ENCODE measurements at places on chromosomes 13 and 19. TPM values are rescaled to one million over a fixed set of nuclear protein-coding genes. Genes with fewer than 3 reads are reported as not detected.

The MAP2K2 gene
- total RNA-seq: 124 TPM

The SIGLEC6 gene
- not detected for total RNA-seq

The FFAR3 gene
- total RNA-seq: not detected

The EXOSC5 gene
- 5.2 TPM for total RNA-seq

DNA sequence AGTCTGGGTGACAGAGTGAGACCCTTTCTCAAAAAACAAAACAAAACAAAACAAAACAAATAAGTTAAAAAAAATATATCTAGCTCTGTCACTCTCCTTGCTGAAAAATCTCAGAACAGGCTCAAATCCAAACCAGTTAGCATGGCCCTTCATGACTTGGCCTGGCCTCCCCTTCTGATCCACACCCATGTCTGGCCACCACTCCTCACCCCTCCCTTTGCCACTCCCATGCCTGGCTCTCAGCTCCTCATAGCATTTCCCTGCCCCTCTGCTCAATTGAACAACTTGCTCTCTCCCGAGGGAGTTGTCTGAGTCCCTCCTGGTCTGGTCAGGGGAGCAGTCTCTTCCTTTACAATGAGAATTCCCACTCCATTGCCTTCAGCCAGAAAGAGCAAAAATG lies 4.0 kb upstream of the GSX1 start:
- no peak for DNase-seq

- DNase-seq: peak; percentile 79
Measured at GRCh38 chr19:45670670-45671453, 2.8 kb downstream of the GIPR start.

DNA sequence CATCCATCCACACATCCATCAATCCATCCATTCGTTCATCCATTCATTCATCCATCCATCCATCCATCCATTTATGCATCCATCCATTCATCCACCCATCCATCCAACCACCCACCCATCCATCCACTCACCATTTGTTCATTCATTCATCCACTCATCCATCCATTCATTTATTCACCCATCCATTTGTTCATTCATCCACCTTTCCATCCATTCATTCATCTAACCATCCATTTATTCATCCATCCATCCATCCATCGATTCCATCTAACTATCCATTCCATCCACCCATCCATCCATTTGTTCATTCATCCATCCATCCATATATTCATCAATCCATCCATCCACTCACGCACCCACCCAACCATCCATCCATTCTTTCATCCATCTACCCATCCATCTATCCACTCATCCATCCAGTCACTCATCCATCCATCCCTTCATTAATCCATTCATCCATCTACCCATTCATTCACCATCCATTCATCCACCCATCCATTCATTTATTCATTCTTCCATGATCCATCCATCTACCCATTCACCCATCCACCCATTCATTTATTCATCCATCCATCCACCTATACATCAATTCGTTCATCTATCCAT lies 225.0 kb downstream of the TUBA3C start:
- no peak for DNase-seq

DNA sequence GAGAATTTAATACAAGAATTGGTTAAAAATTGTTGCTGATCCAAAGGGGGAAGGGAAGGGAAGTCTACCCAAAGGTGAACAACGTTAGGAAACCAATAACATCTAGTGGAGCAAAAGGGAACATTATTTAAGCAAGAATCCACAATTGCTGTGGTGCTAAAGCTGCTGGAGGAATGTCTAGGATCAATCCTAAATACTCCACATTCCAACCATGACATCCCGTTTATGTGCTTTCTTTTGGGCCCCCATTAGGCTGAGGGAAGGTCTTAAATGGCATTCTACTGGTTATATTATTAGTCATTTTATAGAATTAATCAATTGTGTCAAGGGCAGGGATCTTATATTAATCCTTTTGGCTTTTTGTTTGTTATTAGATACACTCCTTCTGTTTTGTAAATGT lies 39.9 kb upstream of the VWA8 start:
- no peak for DNase-seq

- DNase-seq: peak; percentile 74
Measured at GRCh38 chr19:14536926-14537692, 7.7 kb downstream of the TECR start.

DNA sequence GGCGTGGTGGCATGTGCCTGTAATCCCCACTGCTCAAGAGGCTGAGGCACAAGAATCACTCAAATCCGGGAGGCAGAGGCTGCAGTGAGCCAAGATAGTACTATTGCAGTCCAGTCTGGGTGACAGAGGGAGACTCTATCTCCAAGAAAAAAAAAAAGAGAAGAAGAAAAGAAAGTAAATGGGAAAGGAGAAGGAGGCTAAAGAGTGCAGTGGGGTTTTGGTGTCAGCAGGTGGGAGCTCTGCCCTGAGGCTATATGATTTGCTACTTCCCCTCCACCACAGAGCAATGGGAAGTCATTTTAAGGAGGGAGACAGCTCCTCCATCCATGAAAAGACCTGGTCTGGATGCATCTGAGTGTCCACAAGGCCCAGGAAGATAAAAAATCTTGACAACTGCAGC lies 23.1 kb downstream of the UNC13A start:
- DNase-seq: no peak

DNA sequence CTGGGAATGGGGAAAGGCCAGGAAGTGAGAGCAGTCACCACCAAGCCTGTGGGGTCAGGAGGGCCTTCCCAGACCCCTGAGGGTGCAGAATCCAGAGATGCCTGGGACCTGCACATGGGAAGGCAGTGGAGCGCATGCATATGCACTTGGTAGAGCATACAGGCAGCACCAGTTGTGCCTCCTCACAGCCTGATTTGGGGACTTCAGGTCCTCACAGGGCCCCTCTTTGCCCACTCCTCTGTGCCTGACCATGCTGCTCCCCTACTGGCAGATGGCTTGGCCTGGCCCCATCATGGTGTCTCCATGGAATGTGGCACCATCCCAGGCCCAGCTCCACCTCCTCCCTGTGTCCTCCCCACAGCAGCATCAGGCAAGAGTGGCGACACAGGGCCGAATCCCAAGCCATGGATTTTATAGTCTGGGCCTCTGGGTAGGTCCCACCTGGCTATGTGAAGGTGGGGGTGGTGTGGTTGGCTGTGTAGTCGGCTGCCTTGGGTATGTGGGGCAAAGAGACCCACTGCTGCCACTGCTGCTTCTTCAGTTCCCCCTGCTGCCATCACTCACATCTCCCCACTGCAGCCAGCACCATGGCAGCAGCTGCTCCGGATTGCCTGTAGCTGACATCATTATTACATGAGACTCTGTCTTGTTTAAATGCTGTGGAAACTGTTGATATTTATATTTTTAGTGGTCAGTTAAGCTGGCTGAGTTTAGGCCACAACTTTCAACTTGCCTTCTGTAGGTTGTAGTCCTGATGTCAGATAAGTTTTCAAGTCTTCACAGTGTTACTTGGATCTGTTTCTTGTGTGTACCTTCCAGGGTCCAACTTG lies 247.0 kb downstream of the GPC6 start:
- no peak for DNase-seq

DNA sequence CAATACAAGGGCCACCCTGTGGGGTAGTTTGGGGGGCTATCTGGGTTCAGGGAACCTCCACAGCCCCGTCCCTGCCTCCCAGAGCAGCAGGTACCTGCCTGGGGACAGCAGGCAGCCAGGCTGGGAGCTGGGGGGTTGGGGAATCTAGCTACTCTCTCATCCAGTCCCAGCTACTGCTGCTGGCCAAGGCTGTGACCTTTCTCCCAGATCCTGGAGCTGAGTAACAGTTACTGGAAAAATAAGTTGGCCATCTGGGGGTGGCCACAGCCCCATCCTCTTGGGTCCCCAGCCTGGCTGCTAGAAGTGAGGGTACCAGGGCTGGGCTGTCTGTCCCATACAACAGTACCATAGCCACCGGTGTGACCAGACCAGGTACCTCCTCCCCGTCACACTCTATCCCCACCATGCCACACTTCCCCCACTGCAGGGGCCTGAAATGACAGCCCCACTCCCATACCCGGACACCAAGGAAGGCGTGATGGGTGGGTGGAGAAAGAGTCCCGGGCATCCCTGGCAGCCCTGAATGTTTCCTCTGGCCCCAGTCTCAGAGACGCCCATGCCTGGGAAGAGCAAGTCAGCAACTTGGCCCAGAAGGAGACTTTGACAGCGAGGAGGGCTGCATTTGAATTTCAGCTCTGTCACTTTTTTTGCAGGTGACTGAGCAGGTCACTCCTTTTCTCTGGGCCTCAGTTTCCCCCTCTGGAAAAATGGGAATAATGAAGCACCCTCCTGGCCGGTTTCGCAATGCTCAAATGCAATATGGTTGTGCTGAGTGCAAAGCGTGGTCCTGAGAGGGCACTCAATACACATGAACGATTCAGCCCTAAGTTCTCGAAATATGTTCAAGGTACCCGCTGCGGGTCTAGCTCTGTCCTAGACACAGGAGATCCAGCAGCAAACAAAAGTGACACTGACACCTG lies 30.7 kb upstream of the NFIC start:
- DNase-seq: peak; percentile 67

DNA sequence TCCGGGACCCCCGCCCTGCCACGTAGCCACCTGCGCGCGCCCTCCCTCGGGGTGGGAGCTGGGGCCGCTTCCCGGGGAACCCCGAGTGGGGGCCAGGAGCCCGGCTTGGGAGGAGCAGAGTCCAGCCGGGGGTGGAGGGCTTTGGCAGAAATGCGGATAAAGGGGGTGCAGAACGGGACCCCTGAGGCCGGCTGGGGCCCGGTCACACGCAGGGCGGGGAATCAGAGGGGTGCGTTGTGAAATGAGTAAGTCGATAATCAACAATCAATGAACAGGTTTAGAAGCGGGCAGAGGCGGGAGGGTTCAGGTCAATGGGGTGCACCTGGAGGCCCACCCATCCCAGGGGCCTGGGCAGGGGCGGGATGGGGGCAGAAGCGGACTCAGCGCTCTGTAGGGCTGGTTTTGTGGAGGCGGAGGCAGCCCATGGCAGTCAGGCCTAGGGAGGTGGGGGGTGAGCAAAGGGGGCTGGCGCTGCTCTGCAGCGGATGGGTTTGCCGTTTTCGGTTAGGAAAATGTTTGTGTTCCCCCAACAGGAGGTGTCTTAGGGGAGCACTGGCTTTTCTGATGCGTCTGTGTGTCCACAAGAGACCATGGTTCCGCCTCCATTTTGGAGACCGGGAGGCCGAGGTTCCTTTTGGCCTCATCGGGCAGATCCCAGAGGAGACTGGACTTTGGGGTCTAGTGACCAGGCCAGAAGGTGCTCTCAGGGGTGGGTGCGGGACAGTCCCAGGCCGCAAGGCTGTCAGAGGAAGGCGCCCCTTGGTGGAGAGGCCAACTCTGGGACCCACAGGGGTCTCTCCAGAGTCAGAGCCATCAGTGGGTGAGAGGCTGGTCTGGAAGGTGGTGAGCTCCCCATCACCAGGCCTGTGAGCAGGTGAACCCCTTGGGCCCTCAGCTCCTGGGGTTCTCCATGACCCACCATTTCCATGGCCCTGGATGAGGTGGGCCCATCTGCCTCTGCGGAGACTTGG lies 683 bp upstream of the DIRAS1 start:
- DNase-seq: no peak

DNA sequence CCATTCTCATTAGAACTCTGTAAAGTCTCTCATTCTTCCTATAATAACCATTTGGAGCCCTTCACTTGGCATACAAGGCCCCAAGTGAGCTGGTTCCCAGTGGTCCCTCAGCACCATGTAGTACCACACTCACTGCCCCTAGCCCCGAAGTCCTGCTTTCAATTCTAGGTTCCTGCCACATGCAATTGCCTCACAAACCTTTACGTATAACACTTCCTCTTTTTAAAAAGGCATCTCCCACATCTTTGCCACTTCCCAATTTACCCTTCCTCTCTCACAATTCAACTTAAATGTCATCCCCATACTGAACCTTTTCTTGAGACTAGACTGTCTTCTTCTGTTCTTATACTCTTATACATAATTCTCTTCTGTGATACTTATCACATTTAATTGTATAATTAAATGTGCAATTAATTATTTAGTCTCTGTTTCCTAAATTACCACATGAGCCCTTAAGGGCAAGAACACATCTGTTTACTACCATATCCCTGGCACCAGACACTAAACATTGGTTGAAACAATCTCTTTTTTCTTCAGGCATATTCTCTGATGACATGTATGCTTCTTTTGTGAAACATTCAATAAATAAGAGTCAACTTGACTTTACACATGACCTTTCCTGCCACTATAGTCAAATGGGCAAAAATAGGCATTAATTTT lies 304.0 kb downstream of the SPRY2 start:
- no peak for DNase-seq

GRCh38 chr13:99220199-99220935 lies 19.7 kb downstream of the UBAC2 start:
- no peak for DNase-seq

DNA sequence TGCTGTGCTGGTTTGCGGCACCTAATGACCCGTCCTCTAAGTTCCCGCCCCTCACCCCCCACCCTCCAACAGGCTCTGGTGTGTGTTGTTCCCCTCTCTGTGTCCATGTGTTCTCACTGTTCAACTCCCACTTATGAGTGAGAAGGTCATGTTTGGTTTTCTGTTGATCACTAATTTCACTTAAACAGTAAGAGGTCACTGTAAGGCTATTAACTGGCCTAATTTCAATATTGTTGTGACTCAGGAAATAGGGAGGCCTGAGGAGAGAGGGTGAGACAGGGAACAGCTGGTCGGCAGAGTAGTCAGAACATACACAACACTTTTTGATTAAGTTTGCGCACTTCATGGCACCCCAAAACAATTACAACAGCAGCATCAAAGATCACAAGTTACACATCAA lies 15.6 kb downstream of the TUBGCP3 start:
- peak; percentile 42 for DNase-seq

- DNase-seq: no peak
Measured at GRCh38 chr19:49780861-49781260, 14.1 kb downstream of the AP2A1 start.

- DNase-seq: peak; percentile 18
Measured at GRCh38 chr13:50306156-50306555, 290.9 kb downstream of the KCNRG start.

GRCh38 chr13:64099994-64100393 lies 2684.3 kb upstream of the PCDH20 start:
- no peak for DNase-seq

DNA sequence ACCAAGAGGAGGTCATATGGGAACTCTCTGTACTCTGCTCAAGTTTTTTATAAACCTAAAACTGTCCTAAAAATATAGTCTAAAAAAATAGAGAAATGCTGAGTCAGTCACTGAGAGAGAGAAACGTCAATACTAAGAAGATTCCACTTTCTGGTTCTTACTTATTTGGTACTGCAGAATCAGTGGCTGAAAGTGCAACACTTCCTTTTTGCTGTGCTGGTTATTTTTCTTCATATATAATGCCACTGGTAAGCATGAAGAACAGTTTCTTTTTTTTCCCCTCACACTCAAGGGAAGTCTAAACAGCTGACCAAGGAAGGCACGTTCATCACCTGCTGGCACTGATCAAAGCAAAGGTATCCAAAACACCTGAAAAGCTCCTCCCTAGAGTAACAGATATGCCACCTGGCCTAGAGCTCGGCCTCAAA lies 44.3 kb upstream of the N4BP2L1 start:
- no peak for DNase-seq

- DNase-seq: no peak
Measured at GRCh38 chr13:91347996-91348905, 764 bp downstream of the MIR17HG start.

GRCh38 chr13:31522396-31522795 lies 216.9 kb upstream of the RXFP2 start:
- no peak for DNase-seq
